Stimulated activated CD4-positive, alpha-beta T cell treated with anti-CD3 and anti-CD28 coated beads, Interleukin-1b, Interleukin-23, amount 100 ng/mL, for 1 hour (primary cell): ENCODE measurements at places on chromosomes 12 and 14.
A peak's percentile ranks its signal among the peaks of the same experiment; 100 is the strongest.

DNA sequence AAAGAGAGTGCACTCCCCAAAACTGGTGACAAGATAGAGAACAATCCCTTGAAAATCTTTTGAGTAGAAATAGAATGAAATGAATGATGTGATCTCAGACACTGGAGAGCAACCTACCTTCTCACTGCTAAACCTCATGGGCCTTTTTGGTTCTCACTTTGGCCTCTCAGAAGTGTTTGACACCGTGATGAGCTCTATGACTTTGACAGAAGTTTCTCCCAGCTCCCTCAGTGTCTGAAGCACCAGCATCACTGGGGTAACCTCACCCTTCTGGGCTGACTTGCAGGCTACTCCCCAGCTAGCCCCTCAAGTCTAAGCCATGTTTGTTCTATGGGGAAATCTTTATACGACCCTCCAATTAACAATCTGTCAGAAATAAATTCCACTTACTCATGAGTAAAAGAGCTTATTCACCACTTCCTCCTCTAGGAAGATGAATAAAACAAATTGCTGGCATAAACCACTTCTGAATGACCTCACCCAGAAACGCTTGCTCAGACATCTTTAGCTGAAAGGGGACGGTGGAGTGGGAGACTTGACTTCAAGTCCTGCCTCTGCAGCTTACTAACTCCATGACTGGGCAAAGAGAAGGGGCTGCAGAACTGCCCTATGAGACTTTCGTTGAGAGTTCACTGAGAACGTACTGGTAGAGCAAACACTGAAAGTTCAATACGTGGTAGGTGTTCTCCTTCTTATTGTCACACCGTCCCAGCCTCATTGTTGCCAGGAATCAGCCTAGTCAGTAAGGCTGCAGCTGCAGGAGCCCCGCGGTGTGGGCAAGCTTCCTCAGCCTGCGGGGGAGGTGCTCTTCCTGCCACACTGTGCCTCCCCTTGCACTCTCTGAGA lies 46.5 kb downstream of the ST8SIA1 start:
- no peak for DNase-seq

- DNase-seq, result no peak
Measured at GRCh38 chr14:89775946-89776345, 178.6 kb downstream of the EFCAB11 start.

- peak; percentile 99 for DNase-seq
Measured at GRCh38 chr12:52050758-52051541, at the start of gene NR4A1. NR4A1 (plus strand) TSS chr12:52051442; CDS start chr12:52054329, 2,887 bp downstream.

- no peak for DNase-seq
Measured at GRCh38 chr12:105843986-105844760, 294.6 kb downstream of the NUAK1 start.

DNA sequence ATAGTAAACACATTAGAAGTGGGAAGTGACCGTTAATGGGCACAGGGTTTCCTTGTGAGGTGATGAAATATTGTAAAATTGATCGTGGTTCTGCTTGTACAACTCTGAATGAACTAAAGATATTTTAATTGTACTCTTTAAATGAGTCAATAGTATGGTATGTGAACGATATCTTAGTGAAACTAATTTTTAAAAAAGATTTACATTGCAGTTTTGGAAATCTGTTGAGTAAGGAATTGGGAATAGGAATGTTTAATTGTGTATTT lies 1.7 kb downstream of the ZNF410 start:
- DNase-seq, result no peak

GRCh38 chr14:72528863-72529175 lies 365.1 kb downstream of the DPF3 start:
- no peak for DNase-seq

DNA sequence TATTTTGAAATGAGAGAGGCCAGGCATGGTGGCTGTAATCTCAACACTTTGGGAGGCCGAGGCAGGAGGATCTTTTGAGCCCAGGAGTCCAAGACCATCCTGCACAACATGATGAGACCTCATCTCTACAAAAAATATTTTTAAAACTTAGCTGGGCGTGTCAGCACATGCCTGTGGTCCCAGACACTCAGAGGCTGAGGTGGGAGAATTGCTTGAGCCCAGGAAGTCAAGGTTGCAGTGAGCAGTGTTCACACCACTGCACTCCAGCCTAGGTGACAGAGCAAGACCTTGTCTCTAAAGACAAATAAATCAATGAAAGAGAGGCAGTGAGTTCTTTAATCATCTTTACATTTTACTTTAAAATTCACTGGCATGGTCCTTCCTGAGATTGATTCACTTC lies 124.5 kb downstream of the DUSP6 start:
- no peak for DNase-seq

GRCh38 chr14:96574633-96575632 lies 72.8 kb downstream of the PAPOLA start:
- no peak for DNase-seq
